ENCODE measurements at places on chromosomes 16 and 17.

DNA sequence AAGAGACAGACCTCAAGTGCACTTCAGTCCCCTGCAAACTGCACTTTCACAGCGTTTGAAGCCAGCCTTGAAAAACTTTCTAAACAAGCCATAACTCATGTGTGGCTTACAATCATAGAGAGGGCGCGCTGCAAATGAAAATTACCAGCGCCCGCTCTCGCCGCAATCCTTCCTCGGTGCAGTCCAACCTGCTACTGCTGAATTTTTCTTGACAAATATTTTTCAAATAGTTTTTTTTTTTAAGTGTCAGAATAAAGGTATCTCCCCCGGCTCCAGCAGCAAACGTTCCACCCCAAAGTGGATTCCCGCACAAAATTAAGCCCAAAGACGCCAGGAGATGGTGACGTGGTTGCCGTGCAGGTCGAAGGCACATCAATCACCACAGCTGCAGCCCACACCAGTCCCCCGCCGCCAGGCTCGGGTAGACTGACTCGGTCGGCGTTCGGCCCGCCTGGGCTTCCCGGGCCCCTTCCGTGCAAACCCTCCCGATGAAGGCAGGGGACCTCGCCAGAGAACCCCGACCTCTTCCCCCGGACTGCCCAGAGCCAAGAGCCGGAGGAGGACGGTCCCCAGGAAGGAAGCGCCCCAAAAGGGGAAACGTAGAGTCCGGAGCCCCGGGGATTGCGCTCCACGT is 630 bp downstream of the GRB2 start:
- peak; percentile 56 for DNase-seq

GRCh38 chr17:63382136-63382535 is 64.0 kb downstream of the CYB561 start:
- no peak for DNase-seq

DNA sequence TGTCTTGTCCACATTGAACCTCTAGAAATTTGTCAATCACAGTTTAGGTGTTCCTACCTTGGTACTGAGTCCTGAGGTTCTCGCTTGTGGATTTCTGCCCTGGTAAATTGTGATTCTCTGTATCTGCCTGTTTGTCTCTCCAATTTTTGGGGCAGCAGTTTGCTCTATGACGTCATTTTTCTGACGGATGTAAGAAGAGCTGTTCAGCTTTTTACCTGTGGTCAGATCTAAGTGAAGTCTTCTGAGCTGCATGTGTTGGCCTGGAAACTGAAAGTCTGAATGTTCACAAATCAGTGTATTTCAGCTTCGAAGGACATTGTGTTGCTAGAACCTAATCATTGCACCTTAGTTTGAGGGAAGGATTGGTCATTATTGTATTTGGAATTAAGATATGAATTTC is 63.4 kb downstream of the BCAS3 start:
- no peak for DNase-seq

- DNase-seq = no peak
Measured at GRCh38 chr16:8063159-8063558, 527.2 kb downstream of the TMEM114 start.

All from stimulated activated CD4-positive, alpha-beta T cell treated with anti-CD3 and anti-CD28 coated beads, Interleukin-4, amount 100 ng/mL, for 4 hours (primary cell).